ENCODE measurements at places on chromosomes 6 and 20.

GRCh38 chr6:85425997-85426396 lies 23.9 kb upstream of the NT5E start:
- no peak overlapping the region for H3K4me3 ChIP-seq
- no peaks in the 10 kb centered on the region for H3K4me1 ChIP-seq
- no peaks in the 10 kb centered on the region for H3K36me3 ChIP-seq
- DNase-seq = no peak
- no peak overlapping the region for H3K27ac ChIP-seq

DNA sequence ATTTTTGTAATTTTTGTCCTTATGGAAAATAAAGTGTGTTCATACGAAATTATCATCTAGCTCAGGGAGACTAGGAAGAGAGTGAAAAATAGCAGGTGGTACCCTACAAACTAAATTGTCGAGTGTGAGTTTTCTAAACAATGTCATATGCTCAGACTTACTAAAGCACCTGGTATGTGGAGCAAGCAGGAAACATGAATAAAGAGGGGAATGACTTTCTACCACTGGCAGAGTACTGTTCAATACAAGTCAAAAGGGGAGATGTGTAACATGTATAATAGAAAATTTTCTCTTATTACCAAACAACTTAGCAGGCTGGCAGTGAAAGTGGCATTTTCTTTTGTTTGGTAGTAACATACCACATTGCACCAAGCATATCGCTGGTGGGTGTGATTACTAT lies 36.1 kb downstream of the CTNNBL1 start:
- peaks cover 6% of the 10 kb centered on the region for H3K36me3 ChIP-seq
- H3K27ac ChIP-seq = no peak overlapping the region
- no peaks in the 10 kb centered on the region for H3K4me1 ChIP-seq
- no peaks in the 10 kb centered on the region for H3K27me3 ChIP-seq
- DNase-seq = no peak

DNA sequence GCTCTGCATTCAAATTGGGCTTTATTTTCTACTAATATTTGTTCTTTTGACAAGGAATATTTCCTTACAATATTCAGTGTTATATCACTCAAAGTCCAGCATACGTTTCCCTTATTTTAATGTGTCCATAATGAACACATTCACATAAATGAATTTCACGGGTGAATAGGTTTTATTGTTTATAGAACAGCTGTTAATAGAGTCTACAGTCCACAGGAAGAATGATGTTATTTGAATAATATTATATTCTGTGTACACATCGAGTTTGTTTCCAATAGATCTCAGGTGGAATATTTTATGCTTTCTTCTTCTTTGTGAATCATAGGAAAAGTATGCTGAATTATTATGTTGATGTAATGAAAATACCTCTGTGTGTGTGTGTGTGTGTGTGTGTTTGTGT lies 582.4 kb downstream of the CDH26 start:
- no peaks in the 10 kb centered on the region for H3K36me3 ChIP-seq
- no peaks in the 10 kb centered on the region for H3K4me1 ChIP-seq
- no peak overlapping the region for H3K27ac ChIP-seq

GRCh38 chr6:109580519-109580918 lies 97.5 kb upstream of the ZBTB24 start:
- H3K36me3 ChIP-seq = no peaks in the 10 kb centered on the region
- no peak for DNase-seq
- H3K4me1 ChIP-seq = no peaks in the 10 kb centered on the region
- no peak overlapping the region for H3K27ac ChIP-seq
- no peak overlapping the region for H3K4me3 ChIP-seq

GRCh38 chr6:26087284-26088115 lies at the start of gene HFE:
Gene HFE, plus strand, starts transcription at chr6:26087429. Its CDS starts 12 bp downstream, at chr6:26087441.
- H3K27me3 ChIP-seq = no peaks in the 10 kb centered on the region
- peak within 1 kb of the TSS; percentile 51 for H3K27ac ChIP-seq
- peaks cover 10% of the 10 kb centered on the region for H3K4me1 ChIP-seq
- peak; percentile 65 for DNase-seq
- H3K36me3 ChIP-seq = no peaks in the 10 kb centered on the region

- H3K36me3 ChIP-seq = no peaks in the 10 kb centered on the region
- no peaks in the 10 kb centered on the region for H3K27me3 ChIP-seq
- H3K4me3 ChIP-seq = no peak overlapping the region
- H3K4me1 ChIP-seq = no peaks in the 10 kb centered on the region
- no peak overlapping the region for H3K27ac ChIP-seq
These were observed 142.3 kb upstream of the NRSN1 start for GRCh38 chr6:23983735-23984134.

GRCh38 chr6:137808836-137809315 lies 58.2 kb upstream of the TNFAIP3 start:
- no peak overlapping the region for H3K4me3 ChIP-seq
- no peaks in the 10 kb centered on the region for H3K27me3 ChIP-seq
- no peaks in the 10 kb centered on the region for H3K36me3 ChIP-seq
- peaks cover 19% of the 10 kb centered on the region for H3K4me1 ChIP-seq

DNA sequence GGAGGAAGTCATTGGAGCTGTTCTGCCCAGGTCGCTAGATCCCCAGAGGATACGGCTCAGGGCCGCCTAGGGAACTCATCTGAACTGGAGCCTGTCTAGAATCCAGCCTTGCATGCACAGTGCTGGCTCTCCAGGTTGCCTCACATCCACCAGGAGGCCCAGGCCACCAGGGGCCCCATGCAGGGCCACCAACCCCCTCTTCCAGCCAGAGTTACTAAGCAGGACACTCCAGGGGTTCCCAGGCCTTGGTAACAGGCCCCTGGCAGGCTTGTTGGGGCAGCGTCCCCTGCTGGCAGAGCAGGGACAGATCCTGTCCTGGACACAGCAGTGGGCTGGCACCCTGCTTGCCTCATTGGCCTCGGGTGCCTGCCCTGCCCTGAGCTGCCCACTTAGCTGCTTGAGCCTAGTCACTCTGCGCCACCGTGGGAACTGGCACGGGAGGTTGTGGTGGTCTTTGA lies 35.3 kb downstream of the EFCAB8 start:
- H3K4me1 ChIP-seq = peaks cover 12% of the 10 kb centered on the region
- H3K4me3 ChIP-seq = no peak overlapping the region
- DNase-seq = no peak
- H3K27ac ChIP-seq = no peak overlapping the region

- H3K27me3 ChIP-seq = no peaks in the 10 kb centered on the region
- no peak overlapping the region for H3K4me3 ChIP-seq
- no peak for DNase-seq
- H3K27ac ChIP-seq = no peak overlapping the region
- no peaks in the 10 kb centered on the region for H3K4me1 ChIP-seq
These were observed 59.2 kb upstream of the PIM1 start for GRCh38 chr6:37110500-37111461.

DNA sequence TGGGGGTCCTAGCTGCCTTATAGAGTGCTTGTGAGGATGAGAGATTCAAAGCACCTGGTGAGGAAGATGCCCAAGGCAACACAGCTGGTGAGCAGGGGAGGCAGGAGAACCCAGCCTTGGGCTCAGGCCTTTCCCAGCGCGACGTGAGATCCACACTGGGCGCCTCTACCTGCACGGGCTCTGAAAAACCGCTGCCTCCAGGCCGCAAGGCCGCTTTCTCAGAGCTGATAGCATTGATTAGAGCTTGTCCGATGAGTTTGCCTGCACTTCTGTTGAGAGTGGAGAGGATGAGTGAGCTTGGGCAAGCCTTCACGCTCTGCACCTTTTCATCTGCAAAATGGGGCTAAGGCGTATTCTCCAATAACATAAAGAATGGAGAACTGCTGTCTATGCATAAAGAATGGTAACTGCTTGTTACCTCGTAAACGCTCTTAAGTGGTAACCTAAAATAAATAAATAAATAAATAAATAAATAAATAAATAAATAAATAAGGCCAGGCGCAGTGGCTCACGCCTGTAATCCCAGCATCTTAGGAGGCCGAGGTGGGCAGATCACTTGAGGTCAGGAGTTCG lies 916 bp downstream of the PABPC1L start:
- H3K4me1 ChIP-seq = peaks cover 18% of the 10 kb centered on the region
- no peaks in the 10 kb centered on the region for H3K27me3 ChIP-seq
- peaks cover 15% of the 10 kb centered on the region for H3K36me3 ChIP-seq
- no peak for DNase-seq
- no peak overlapping the region for H3K4me3 ChIP-seq
- H3K27ac ChIP-seq = no peak overlapping the region

Data from common myeloid progenitor, CD34-positive (primary cell).